BJ (cell line): ENCODE measurements at places on chromosomes 3 and 15.

GRCh38 chr3:106294121-106294520 is 425.3 kb upstream of the CBLB start:
- no peak for DNase-seq

- DNase-seq, result no peak
These were observed 393.1 kb downstream of the DIPK2A start for GRCh38 chr3:144364737-144365136.

DNA sequence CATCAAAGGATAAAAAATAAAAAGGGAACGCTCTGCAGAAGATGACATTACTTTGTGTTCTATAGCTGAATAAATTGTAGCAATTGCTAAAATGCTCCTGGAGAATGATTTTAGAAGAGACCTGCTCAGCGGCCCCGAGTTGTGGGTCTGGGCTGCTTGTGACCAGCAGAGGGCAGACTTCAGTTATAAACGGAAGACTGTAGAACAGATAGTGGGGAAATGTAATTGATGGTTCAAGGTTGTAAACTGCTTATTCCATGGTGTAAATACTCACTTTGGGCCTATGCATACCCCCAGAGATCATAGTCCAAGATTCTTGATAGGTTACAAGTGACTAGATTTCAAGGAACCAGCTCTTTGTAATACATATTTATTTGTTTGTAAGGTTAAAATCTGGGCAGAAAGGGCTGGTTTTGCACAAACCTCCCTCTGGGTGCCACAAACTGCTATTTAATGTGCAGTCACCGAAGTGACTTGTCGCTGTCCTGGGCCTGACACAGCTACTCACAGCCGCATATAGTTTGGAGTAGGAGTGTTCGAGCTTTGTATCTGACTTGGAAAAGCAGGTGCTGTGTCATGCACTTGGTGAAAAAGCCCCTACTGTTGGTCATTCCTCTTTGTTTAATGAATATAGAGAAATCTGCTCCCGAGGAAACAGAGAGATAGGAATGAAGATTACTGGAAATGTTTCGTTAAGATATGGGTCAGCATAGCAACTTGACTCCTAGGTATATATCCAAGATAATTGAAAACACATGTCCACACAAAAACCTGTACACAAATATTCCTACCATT is 34.7 kb upstream of the NDUFB4 start:
- no peak for DNase-seq

DNA sequence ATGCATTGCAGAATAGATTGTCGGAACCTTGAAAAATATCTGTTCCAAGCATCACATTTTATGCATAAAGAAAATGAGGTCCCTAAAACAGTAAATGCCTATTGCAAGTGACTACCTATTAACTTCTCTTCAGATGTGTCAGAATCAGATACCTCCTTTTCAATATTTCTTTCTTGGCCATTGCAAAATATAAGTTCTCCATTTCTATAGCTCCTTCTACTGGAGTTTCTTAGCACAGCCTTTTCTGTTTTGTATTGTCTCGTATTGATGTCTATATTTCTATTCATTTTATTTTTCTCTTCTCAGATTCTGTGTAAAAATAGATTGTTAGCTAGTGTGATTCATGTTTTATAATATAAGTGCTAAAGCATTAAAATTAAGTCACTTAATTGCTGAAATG is 63.4 kb downstream of the PPARG start:
- no peak for DNase-seq

- DNase-seq, result no peak
These were observed 219.3 kb downstream of the EBLN2 start for GRCh38 chr3:73280746-73281145.

DNA sequence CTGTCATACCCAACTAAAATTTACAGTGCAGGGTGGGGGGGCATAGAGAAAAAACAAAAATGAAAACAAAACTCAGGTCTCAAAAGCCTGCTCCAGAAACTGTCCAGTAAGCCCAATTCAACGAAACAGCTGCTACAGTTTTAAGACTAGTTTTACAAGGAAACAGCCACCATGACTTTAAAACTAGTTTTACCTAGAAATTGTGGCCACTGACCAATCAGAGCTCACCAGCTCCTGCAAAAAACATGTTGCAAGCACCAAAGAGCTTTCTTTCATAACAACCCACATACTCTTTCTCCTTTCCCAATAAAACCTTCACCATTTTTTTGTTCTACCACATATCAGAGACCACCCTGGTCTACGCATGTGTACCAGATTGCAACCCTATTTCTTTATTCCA is 7.3 kb upstream of the CFAP91 start:
- DNase-seq, result no peak

- DNase-seq, result no peak
These were observed 9.0 kb upstream of the C3orf33 start for GRCh38 chr3:155815030-155815545.

- no peak for DNase-seq
These were observed 183.8 kb upstream of the IL12A start for GRCh38 chr3:159804726-159805410.

DNA sequence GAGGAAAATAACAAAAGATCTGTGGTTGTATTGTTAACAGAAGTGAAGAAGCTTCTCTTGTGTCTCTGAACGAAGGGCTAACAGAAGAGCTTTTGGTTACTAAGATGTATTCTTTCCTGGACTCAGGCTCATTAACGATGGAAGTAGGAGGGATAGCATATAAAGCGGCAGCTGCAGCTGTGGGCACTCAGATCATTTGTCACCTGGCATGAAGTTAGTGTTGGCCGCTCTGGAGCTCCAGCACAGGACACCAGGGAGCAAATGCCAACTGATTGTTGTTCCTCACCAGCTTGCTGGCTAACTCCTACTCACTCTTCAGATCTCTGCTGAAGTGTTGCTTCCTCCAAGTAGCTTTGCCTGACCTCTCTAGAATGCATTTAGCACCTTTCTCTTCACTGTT is 15.5 kb upstream of the SLITRK3 start:
- DNase-seq, result no peak

DNA sequence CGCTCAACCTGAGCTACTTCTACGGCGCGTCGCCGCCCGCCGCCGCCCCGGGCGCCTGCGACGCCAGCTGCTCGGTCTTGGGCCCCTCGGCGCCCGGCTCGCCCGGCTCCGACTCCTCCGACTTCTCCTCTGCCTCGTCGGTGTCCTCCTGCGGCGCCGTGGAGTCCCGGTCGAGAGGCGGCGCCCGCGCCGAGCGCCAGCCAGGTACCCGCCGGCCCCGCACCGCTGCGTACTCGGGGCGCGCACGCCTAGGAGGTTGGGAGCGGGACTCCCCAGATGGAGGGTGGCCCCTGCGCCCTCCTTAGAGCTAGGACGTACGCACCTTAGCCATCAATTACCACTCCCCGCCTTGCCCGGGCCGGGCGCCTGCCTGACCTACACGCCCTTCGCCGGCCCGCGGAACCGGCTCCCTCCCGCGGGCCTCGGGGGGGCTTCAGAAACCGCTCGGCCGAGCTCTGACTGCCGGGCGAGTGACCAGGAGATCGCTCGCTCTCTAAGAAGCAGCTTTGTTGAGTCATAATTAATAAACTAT is 466 bp downstream of the NFKBIZ start:
- no peak for DNase-seq

GRCh38 chr3:9915254-9916141 is 1.4 kb upstream of the IL17RC start:
- DNase-seq, result no peak

DNA sequence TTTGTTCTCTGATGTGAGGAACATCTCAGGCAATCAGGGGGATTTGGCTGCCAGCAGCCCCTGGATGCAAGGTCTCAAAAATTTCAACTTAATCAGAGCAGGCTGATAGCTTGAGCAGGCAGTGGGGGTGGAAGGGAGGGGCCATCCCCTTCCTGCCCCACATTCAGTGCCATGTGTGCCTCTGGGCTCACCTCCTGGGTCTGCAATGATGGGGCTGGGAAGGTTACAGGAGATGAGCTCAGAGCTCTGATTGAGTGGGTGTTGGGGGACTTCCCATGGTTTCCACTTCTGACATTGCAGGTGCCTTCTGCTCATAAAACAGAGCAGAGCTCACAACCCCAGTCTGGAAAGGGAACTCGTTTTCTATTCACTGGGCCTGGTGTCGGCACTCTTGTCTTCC is 37.0 kb downstream of the PARP16 start:
- no peak for DNase-seq

- DNase-seq, result no peak
These were observed 243.7 kb upstream of the LRIG1 start for GRCh38 chr3:66744521-66744920.

DNA sequence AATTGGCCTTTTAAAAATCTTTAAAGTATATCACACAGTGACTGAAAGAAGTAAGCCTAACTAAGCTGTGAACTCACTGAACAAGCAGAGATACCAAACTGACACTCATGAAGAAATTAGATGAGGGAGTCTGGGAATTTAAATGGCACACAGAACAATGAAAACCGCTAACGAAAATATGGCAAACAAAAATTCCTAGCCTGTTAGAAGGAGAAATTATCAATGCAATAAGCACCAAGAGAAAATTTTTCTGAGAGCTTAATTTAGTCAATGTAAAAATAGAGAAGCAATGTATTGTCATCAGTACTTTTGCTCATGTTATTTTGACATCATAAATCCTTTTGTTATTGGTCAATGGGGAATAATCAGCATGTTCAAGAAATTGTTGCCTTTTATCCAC is 291.1 kb upstream of the PDZRN3 start:
- no peak for DNase-seq
